SJSA1 (cell line): ENCODE measurements at places on chromosomes 7 and 10. TPM values are rescaled to one million over a fixed set of nuclear protein-coding genes. Genes with fewer than 3 reads are reported as not detected.
A peak's percentile ranks its signal among the peaks of the same experiment; 100 is the strongest.

TMEM213 gene
- not detected in 2 replicates for total RNA-seq

STAG3 gene
- 0.26 TPM in 1 of 2 replicates, not detected in the other for total RNA-seq

WEE2 gene
- not detected in 2 replicates for total RNA-seq

OR6B1 gene
- not detected in 2 replicates for total RNA-seq

TMEM196 gene
- not detected in 2 replicates for total RNA-seq

GRCh38 chr7:47149971-47150370 lies 431.9 kb downstream of the TNS3 start:
- no peak overlapping the region for H3K4me3 ChIP-seq
- no peak for DNase-seq
- H3K27ac ChIP-seq: no peak overlapping the region
- H3K4me1 ChIP-seq: peaks cover 33% of the 10 kb centered on the region
- H3K36me3 ChIP-seq: no peaks in the 10 kb centered on the region

DNA sequence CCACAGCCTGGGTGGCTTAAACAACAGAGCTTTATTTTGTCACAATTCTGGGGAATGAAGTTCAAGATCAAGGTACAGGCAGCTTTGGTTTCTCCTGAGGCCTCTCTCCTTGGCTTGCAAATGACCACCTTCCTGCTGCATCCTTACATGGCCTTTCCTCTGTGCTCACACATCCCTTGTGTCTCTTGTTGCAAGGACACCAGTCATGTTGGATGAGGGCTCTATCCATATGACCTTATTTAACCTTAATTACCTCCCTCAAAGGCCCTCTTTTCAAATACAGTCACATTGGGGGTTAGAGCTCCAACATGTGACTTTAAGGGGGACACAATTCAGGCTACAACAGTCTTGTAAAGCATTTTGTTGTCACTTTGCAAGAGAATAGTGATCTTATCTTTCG lies 65.0 kb upstream of the PLXNA4 start:
- DNase-seq: no peak
- no peak overlapping the region for H3K4me3 ChIP-seq
- H3K36me3 ChIP-seq: no peaks in the 10 kb centered on the region
- H3K27me3 ChIP-seq: no peaks in the 10 kb centered on the region
- no peak overlapping the region for H3K27ac ChIP-seq
- H3K4me1 ChIP-seq: no peaks in the 10 kb centered on the region

GRCh38 chr7:29360633-29361625 lies 166.4 kb downstream of the CHN2 start:
- H3K27me3 ChIP-seq: no peaks in the 10 kb centered on the region
- peak overlapping the region; percentile 87 for H3K27ac ChIP-seq
- no peaks in the 10 kb centered on the region for H3K36me3 ChIP-seq
- H3K4me1 ChIP-seq: peaks cover 25% of the 10 kb centered on the region

GRCh38 chr7:138773817-138774216 lies 24.0 kb upstream of the TMEM213 start:
- H3K36me3 ChIP-seq: no peaks in the 10 kb centered on the region
- no peak overlapping the region for H3K27ac ChIP-seq
- H3K4me3 ChIP-seq: no peak overlapping the region

DNA sequence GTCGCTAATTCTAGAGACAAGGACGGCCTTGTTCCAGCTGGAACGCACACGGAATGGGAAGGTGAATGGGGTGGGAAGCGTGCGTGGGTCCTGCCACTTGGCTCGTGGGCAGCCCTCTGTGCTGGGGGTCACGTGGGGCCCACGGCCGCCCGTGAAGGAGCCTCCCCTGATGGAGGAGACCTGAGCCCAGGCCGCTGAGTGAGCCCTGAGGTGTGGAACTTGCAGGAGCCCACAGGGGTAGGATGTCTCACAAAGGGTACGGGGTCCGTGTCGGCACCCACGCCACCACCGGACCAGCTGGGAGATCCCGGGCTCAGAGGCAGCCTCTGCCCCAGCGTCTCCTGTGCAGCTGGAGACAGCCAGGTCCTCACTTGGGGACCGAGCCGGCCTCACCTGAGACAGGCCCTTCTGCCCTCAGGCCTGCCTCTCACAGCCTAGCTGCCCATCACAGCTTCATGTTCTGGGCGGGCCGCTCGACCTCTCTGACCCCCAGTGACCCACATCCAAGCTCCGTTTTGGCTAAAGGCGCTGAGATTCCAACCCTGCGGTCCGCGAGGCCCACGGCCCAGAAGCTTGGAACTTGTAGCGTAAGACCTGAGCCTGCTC lies 84.8 kb downstream of the FOXL3 start:
- no peak overlapping the region for H3K4me3 ChIP-seq
- no peaks in the 10 kb centered on the region for H3K36me3 ChIP-seq
- DNase-seq: peak; percentile 39

GRCh38 chr10:33673839-33674415 lies 339.5 kb upstream of the NRP1 start:
- DNase-seq: no peak
- no peak overlapping the region for H3K4me3 ChIP-seq
- H3K27ac ChIP-seq: no peak overlapping the region
- H3K27me3 ChIP-seq: no peaks in the 10 kb centered on the region
- no peaks in the 10 kb centered on the region for H3K4me1 ChIP-seq
- H3K36me3 ChIP-seq: no peaks in the 10 kb centered on the region
